CD4-positive, alpha-beta T cell treated with Interleukin-2 at 100 ng/mL for 4 hours (primary cell): ENCODE measurements at places on chromosomes 2 and 18.

GRCh38 chr2:153218851-153219250, 259.7 kb downstream of the RPRM start:
- DNase-seq: no peak

GRCh38 chr2:165743442-165743841, 50.6 kb downstream of the GALNT3 start:
- no peak for DNase-seq

DNA sequence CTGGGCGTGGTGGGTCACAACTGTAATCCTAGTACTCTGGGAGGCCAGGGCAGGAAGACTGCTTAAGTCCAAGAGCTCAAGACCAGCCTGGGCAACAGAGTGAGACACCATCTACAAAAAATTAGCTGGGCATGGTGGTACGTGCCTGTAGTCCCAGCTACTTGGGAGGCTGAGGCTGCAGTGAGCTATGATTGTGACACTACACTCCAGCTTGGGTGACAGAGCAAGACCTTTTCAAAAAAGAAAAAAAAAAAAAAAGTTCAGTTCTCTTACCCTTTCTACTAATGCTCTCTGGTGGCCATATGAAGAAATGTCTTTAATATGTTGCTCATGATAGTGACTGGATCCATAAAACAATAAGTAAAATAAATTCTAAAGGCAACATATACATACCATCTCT, 14.9 kb downstream of the TYW5 start:
- DNase-seq: no peak

DNA sequence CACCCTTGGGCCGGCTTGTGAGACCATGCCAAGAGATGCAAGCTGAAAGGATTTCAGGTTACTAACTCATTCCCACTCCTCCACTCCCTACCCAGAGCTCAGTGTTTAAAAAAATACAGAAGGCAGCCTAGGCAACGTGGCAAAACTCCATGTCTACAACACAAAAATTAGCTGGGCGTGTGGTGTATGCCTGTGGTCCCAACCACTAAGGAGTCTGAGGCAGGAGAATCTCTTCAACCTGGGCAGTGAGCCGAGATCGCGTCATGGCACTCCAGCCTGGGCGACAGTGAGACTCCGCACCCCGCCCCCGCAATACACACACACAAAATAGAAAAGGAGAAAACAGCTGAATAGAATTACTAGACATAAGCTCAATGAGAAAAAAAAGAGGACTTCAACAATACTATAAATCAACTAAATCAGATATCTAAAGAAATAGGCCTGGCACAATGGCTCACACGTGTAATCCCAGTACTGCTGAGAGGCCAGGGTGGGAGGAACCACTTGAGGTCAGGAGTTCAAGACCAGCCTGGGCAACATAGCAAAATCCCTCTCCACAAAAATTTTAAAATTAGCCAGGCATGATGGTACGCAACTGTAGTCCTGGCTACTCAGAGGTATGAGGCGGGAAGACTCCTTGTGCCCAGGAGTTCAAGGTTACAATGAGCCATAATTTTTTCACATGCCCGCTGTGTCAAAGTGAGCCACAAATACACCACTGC, 10.1 kb downstream of the IWS1 start:
- DNase-seq: no peak

DNA sequence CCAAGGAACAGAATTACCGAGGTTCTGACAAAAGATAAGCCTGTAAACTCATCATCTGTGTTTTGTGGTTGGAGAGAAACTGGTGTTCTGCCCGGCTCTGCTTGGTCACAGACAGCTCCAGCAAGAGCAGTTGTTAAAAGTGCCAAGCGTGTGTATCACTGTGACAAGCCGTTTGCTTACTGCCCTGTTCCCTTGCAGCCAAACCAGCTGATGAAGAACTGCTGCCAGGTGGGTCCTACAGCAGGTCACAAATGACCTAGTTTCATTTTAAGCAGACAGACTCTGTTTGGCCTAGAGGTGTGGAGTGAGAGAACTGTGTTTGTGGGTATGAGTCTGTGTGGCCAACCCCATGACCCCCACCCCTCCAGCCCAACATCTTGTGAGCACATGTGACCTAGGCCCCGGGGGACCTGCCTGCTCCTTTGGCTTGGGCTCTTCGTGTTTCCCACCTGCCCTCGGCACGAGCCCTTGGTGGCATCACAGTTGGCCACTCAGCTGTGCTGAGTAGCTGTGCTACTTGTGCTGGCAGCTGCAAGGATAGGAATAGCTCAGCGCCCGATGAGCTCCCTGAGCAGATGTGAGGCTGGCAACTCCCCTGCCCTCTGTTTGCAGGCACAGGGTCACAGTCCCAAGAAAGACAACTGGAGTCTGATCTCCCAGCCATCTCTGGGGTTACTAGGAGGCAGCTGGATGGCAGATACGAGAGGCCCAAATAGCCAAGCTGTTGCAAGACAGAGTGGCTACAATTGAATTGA, 9.7 kb downstream of the OXER1 start:
- DNase-seq: no peak

DNA sequence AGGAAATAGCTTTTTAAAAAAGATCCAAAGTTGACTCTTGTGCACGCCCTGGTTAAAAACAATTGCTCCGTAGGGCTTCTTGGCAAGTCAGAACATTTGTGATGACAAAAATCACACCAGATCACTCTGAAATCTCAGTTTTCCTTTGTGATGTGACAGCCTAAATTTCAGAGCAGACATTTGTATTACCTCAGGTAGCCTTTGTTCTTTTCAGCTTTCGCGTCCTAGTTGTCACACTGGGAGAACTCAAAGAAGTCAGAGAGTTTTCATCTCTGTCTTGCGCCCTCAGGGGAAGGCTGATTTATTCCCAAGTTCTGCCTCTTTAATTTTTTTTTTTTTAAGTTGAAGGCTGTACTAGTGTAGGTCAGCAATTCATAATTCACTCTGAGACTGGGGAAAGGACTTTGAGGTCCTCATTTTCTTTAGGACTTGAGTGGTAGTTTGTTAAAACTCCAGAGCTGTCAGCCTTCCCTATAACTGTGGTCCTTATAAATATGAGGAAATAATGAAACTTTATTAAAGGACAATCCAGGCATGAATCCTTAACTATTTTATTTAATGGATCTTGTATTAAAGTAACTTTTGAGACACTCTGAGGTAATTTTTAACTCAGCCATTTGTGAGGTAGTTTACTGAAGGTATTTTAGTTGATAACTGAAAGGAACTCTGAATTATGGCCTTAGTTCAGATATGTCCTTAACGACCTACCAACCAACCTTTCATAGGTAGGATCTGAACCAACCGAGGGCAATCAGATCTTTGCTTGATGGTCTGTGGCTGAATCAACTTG, 525.1 kb upstream of the FAM98A start:
- no peak for DNase-seq
